DMS 273 treated with DMSO at 0.1 percent for 48 hours (cell line): ENCODE measurements at places on chromosomes 3 and 15.

DNA sequence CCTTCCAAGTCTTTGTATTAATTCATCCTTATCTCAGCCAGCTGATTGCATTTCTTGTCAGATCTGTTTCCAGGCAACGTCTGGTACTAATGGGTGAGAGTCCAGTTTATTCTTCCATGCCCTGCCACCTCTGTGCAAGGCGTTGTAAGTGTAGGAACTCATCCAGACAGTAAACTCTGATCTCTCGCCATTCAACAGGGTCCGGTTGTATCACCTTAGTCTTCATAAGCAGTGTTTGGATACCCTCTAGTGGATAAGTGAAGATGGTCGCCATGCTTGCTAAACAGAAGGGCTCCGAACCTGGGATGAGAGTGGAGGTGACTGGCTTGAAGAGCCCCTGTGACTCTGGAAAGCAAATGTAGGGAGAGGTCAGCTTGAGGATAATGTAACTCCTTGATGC, 51.6 kb upstream of the CMTM7 start:
- DNase-seq: peak; percentile 13

DNA sequence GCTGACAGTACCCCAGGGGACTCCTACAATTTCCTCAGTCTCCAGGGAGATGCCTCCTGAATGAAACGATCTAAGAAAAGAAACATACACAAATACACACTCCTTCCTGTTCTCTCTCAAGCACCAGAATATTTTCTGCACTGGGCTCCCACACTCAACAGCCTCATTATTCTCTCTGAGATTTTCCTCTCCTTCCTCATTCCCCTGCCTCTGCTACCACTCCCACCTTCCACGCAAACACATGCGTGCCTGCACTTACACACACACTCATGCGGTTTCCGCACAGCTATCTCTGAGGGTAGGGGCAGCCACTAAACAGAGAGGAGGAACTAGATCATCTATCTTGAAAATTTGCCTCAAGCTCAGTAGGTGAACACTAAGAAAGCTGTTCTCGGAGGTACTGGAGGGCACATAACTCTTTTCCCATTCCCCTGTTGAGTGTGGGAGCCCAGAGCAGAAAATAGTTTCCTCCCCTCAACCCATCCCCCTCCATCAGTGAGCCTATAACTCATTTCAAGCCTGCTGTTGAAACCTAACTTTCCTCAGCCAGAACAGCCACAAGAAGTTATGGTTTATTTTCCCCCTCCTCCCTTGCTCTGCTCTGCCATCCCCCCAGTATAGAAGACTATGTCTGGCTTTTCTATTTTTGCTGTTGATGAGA, 30.5 kb upstream of the TIPARP start:
- no peak for DNase-seq

GRCh38 chr3:127676456-127676855, 3.7 kb downstream of the ABTB1 start:
- no peak for DNase-seq

DNA sequence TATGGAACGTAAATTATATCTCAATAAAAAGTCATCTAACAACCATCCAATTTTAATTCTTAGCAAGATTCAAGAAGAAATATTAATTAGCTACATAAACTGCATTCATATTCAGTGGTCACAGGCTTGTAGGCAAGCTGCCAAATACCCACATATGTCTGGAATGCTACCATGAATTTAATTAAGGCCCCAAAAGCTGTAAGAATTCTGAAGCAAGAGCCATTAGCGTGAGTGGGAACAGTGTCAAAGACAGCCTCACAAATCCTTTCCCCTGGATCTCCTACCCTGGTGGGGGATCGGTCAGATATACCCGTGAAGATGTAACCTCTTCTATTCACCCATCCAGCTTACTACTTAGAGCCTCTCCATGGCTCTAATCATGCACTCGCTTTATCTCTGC, 40.0 kb downstream of the ATG7 start:
- no peak for DNase-seq

- DNase-seq: no peak
Observed at GRCh38 chr3:23202203-23202920, 765 bp upstream of the UBE2E2 start.

DNA sequence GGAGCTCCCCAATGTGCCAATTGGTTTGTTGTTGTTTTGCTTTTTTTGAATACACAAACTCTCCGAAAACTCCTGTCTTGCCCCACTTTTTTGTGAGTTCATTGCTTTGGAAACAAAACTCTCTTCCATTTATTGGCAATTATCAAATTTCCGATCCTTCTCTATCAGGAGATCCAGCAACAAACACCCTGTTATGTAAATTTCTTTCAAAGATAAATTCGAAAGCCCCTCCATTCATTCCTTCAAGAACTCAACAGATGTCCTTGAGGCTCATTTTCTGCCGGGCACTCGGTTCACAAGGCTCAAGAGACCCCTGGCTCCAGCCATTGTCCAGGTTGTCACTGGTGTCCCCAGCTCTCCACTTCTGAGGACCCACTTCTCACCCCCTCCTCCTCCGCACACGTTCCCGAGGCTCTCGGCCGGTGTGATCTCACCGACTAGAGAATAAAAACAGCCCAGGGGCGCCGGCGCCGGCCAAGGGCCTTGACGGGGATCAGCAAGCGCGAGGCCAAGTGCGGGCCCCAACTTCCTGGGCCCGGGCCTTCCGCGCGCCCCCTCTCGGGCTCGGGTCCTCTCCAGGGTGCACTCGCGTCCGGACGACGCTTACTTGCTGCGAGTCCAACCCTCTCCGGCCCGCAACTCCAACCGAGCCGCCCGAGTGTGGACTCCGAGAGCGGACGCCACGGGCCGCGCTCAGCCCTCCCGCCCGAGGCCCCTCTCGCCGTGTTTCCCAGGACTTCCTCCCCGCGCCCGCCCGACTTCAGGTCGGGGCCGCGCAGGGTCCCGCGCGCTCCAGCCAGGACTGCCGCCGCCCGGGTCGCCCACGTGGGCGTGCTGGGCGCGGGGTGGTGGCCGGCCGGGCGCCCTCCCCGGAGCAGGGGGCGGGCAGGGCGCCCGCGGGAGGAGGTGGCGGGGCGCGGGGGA, 533 bp upstream of the SMAD3 start:
- no peak for DNase-seq

- no peak for DNase-seq
Observed at GRCh38 chr15:81268881-81269601, 54.9 kb downstream of the STARD5 start.

- DNase-seq: peak; percentile 9
Observed at GRCh38 chr15:75307778-75308390, 25.2 kb downstream of the GOLGA6D start.

DNA sequence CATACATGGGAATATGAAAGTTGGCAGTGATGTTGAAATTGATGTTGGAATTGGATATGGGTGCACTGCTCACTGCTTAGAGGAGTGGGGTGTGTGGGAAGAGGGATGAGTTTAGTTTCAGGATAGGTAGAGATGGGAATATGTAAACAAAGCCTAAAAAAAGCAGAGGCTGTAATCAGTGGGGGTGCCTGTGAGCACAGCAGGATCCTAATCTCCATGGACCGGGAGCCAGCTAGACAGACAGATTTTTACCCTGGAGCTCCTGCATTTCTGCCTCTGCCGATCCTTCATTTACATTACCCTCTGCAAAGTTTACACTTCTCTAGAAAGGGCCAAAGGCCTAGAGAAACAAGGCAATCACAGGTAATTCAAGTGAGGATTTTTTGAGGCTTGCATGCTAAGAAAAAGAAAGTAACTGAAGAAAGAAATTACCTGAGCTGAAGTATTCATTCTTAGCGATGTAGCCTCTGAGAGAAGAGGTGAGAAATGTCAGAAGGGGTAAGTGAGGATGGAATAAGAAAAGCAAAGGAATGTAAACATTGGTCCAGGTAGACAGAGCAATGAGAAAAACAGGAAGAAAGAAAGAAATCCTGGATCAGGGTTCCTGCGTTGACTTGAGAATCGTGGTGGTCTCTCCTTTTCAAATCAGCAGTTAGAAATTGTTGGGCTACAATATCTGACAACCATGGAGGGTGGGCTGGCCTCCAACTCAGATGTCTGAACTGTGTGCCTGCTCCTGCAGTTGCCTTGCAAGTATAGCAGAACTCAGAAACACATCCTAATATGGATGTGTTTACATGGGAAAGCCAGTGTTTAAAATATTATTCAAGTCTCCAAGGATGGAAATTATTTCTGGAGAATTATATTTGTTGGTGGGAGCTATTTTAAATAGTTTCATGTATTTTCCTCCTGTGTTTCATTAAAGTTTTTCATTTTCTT, 79.8 kb downstream of the CRTC3 start:
- no peak for DNase-seq

- DNase-seq: no peak
Observed at GRCh38 chr3:193982258-193982659, 153.7 kb upstream of the HES1 start.

DNA sequence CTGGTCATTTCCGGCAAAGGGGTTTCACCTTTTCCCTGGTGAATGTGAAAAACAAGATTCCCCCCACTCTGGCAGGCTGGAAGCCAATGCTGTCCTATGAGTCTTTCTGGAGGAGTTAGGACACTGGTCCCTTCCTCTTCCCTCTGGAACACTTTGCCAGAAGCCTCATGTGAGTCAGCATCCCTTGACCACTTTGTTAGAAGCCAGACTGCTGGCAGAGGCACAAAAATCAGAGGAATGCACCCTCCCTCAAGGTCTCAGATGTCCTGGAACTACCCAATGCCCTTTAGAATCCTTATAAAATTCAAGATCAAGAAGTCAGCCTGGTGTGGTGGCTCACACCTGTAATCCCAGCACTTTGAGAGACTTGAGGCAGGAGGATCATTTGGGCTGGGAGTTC, 26.6 kb downstream of the ITGB5 start:
- no peak for DNase-seq

DNA sequence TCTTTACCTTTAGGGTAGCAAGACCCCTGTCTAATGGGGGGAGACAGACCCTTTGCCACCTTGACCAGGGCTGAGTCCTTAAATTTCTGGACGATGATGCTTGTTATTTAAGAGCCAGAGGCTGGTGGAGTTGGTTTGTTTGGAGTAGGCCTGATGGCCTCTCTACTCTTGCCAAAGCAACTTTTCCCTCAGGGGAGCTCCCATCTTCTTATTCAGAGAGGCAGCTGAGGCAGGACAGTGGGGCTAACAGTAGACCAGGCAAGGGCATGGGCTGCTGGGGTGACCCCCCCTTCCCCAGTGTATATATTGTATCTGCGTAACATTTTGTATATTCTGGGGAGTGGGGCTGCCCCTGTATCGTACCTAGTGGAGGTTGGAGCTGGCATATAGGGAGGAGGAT, 10.3 kb downstream of the RPS17 start:
- no peak for DNase-seq

DNA sequence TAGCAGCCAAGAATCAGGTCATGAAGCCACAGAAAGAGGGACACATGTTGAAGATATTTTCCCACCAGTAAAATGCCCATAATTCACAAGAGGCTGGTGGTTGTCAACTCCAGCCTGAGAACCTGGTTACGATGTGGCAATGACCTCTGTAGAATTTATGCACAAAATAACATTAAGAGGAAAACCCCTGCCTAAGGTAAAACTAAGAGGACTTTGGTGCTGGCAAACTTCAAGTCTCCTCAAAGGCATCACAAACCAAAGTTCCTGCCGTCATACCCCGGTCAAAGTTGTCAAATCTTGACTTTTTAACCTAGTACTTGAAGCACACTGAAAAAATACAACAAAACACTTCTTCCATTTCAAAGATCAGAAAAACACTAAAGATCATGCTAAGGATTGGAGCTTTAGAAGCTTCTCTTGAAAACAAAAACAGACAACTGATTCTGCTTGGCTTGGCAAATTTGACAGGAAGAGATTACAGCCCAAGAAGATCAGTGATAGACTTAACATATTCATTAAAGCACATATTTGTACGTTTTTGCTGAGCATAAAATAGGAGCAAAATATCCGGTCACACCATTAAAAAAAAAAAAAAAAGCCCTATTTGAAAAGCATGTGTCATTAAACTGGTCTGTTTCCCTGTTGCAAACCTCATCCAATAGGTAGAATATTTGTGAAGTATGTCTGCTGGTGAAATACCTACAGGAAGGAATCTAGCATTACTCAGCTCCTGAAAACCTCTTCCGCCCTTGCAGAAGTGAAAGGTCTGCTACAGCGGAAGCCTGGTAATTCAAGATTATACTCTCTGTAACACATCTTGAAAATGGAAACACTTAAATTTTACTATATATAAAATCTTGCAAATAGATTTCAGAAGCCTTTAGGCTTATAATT, 22.8 kb downstream of the EIF4E3 start:
- DNase-seq: no peak

- DNase-seq: no peak
Observed at GRCh38 chr3:180755556-180755955, 76.3 kb upstream of the CCDC39 start.

DNA sequence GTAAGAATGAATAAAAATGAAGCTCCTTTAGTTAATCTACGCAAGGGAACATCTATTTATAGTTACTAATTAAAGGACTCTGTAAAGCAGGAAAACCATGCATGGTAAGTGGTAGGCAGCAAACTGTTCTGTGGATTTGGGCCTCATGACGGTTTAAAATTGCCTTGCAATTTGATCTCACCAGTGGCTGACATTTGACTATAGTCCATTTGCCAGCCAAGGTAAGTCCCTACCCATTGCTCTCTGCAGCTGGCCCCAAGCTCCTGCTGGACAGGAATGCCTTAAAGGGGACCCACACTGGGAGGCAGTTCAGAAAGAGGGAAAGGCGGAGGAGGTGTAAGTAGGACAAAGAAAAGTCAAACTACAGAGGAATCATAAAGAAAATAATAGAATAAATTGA, 203.3 kb downstream of the PLCL2 start:
- no peak for DNase-seq

DNA sequence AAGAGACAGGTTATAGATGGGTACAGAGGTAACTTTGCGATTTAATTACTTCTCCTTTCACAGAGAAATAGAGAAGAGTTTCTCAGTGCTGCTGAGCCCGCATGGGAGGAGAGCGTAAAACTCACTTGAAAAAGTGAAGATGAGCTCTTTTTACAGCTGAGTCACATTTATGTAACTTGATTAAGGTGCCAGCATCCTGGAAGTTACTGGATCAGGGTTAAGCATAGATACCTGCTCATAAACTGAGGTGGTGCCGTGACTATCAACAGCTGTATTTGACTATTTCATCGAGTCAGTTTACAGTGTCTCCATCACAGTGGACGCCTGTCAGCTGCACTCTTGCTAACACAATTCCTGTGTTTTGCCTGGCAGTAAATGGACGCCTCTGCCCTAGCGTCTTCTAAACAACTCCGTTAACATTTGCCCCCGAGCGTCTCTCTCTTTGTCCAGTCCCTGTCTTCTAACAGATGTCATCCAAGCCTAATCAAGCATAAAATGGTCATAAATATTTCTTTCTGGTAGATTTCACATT, 414.6 kb downstream of the FOXP1 start:
- no peak for DNase-seq

GRCh38 chr3:55546866-55547669, 60.0 kb upstream of the WNT5A start:
- DNase-seq: no peak

- no peak for DNase-seq
Observed at GRCh38 chr3:14374444-14374883, 27.9 kb upstream of the SLC6A6 start.

DNA sequence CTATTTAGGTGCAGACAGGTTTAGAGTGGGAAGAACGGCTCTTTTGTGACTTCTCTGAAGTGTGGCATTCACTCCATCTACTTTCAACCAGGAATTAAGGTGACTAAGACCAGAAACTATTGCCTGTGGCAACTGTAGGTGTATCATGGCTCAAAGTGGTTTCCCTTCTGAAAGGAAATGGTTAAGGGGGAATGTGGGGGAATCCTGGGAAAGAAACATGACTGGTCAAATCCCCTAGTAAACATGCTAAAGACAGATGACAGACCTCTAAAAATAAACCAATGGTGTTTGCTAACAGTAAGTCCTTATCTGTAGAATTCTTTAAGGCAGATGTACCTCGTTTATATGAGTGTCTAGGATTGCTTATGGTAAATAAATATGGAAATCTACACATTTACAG, 56.9 kb downstream of the MEGF11 start:
- DNase-seq: no peak

- DNase-seq: no peak
Observed at GRCh38 chr15:68497206-68497910, 65.4 kb upstream of the ITGA11 start.
